ENCODE measurements at places on chromosomes 16 and 17.

DNA sequence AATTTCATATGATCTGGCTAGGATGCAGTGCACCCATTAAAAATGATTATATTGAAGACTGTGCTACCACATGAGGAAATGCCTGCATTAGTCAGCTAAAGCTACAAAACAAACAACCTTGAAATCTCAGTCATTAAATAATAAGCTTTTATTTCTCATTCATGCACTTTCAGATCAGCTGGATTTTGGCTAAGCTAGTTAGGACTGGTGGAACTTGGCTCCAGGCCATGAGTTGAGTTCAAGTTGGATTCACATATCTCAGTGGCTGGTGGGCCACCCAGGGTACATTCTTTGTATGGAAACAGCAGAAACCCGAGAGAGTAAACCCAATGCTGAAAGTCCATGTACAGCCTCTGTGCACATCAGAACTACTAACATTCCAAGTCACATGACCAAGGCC lies 6.4 kb upstream of the SLFN12L start:
- no peak for DNase-seq

DNA sequence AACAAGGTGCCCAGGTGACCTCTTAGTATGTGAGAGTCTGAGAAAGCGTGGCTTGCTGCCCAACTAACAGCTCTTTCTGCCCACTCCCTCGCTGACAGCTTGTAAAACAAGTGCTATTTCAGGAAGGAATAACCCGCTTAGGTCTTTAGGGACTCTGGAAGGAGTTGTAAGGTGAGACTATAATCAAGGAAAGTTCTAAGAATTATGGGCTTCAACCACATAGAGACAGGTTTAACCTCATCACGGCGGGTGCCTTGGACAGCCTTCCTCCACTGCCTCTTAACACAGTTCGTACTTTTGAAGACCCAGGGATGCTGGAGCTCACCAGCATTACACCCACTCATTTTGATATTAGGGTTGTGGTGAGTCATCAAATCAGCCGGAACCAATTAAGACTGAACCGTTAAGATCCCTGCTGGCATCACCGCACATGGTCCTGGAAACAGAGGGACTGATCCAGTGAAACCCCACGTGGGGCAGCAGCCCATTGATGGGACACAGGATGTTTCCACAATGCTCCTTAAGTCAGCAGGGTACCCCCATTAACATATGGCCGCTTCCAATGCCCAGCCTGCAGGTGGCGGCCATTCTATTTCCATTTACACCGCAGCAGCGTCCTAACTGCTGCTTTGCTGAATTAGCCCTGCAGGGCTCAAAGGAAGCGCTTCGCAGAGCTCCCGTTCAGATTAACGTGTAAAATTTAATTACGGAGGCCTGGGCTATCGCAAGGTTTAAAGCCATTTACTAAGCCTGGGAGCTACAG lies 176.6 kb upstream of the SDK2 start:
- DNase-seq = no peak

DNA sequence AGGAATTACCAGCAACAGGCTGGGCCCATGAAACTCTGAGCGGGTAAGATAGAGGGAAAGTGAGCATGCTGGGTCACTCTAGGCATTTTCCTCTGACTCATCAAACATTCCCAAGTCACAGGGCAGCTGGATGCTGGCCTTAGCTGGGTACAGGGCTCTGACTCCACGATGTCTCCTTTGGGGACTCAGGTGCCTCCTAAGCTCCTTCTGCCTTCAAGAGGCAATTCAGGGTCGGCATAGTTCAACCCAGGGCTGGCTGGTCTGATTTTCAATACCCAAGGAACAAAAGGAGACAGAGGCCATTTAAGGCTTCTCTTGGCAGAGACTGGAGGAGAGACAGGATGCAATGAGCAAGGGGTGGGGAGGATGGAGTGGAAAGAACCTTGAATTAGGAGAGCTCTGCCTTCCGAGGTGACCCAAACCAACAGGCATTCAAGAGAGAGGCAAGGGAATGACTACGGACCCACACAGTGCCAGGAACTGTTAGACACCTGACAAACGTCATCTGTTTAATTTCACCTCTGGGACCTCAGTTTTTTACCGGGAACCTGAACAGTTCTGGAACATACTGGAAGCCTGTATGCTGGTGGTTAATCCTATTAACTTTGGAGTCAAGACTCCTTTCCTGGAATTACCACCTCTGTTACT lies 910 bp downstream of the WBP2 start:
- DNase-seq = peak; percentile 69

GRCh38 chr16:55981557-55981956 lies 106.4 kb upstream of the CES5A start:
- no peak for DNase-seq

GRCh38 chr17:39069114-39069756 lies 82.2 kb downstream of the PLXDC1 start:
- peak; percentile 77 for DNase-seq

- DNase-seq = no peak
Measured at GRCh38 chr16:5916711-5917191, 819.2 kb upstream of the EEF2KMT start.

DNA sequence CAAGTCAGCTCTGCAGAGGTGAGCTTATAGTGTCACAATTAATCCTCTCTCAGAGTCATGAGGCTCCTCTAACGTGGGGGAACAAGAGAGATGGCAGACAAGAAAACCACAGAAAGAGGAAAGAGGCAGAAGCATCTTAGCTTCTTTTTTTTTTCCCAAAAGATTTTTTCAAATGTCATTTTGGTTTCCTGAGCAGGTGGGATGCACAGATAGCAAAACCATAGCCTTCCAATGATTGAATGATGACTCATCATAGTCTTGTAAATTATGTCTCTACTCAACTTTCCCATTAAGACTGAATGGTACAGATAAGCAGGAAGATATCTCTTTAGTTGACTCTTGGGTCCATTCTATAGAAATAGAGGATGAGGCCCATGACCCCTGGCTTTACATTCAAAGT lies 162.8 kb upstream of the ZFHX3 start:
- DNase-seq = no peak
